ENCODE measurements at places on chromosomes 2 and 18.

DNA sequence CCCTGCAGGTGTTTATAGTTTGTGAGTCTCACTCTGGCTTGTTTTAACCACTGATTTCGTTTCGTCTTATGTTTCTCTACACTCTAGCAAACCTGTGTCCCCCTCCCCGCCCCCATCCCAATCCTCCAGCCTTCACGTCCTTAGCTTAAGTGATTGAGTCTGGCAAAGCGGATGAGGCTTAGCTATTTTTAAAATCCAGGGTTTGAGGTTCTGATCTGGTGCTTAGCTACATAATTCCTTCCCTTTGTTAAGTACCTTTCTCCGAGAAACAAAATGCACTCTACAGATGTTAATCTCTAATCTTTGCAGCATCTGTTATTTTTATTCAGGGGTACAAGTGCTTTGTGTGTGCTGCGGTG is 7.8 kb downstream of the AGAP1 start:
- DNase-seq, result no peak

DNA sequence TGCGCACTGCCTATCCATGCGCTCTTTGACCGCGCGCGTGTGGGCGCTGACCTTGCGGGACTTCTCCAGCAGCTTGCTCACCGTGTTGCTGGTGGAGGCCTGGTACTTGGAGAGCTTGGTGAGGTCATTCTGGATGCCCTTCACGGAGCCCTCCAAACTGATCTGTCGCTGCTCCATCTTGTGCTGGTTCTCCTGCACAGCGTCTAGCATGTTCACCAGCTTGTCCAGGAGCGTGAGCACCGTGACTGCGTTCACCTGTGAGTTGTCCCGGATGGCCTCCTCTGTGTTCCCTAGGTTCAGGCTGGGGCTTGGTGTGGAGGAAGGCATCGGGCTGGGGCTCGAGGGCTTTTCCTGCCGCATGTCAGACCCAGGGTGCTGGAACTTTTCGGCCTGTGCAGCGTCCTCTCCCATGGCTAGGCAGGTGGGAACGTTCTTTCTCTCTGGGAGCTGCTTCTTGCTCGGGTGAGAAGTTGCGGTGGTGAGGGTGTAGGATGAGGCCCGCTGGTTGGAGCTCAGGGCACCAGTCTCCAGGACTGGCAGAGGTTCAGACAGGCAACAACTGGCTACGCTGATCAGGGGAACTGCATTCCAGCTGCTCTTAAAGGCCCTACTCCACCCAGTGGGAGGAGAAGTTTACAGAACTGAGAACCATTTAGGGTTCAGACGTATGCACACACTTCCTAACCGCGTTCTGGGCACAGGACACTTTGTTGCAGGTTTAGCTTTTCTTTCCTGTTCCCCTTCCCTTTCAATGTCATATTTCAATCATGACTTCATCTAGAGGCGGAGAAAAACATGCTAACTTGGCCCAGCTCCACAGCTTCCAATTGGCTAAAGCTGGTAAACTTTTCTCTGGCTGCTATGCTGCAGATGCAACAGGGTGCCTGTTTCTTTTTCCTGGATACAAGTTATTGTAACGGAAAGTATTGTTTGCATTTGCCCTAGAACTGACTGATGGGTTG is at the start of gene CAVIN2:
CAVIN2 (minus strand) TSS at position 574 of the 962 bp plus-strand sequence; CDS start at position 411, 163 bp downstream.
- no peak for DNase-seq

DNA sequence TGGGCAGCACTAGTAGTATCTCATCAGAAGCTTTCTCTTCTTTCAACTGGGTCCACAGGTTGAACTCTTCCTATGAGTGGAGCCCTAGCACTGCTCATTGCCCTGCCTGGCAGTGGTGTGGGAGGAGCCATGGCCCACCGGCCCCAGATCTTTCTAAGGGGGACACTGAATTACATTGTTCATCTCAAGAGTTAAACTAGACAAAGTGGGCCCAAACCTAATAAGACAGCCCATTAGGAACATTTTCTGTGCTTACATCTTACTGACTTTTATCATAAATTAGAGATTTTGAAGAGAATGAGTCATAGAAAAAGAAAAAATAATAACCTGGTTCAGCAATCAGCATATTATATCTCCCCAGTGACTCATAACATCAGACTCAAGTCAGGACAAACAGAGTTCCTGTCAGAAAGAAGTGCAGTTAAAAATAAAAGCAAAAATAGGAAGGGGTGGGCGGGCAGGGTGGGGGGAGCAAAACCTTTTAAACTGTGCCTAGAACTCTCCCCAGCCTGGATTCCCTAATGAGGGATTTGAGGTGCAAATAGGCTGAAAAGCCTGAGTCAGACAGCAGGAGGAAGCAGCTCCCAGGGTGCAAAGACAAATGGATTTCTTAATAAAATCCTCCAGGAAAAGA is 161.6 kb upstream of the TRIB2 start:
- DNase-seq, result peak; percentile 16

DNA sequence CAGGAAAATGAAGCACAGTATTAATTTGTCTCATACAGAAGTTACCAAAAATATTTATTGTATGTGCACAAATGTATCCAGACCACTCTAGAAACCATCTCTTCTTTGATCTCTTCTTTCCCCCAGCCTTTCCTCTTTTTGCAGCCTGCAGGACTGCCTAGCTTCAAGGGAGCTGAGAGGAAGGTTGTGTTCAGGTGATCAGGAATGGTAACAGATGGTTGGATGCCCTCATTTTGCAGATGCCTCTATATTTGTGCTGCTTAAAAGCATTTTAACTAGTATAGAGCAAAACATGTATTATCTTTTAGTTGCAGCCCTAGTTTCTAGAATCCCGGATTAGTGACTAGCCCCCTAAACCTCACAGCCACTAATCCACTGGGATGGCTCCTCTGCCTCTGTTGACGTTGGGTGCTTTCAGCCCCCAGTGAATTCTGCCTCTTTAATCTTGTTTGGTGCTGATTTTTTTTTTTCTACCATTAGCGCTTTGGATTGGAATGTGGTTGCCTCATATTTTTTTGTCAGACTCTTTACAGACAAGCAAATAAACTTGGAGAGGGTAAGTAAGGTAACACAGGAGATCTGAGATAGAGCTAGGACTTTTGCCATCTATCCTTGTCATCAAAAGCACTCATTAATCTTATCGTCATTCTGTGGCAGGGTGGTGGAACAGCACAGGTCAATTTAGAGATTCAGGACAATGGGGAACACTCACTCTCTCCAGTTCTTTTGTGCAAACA is 103.8 kb upstream of the NDUFV2 start:
- DNase-seq, result no peak

GRCh38 chr2:132730611-132731010 is 60.6 kb upstream of the LYPD1 start:
- DNase-seq, result no peak

DNA sequence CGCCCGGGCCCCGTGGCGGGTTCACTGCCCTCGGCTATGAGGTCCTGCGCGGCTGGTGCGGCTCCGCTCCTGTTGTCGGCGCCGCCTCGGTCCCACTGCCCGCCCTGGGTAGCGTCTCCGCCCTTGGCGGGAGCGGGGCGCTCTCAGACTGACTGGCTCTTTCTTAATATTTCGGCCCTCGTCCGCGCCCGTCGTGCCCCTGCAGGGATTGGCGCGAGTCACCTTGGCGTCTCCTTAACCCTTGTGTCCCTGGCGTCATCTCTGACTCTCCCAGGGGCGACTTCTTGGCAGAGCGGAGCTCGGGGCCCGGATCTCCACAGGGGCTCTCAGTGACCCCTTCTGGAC is 1.3 kb downstream of the PTMA start:
- no peak for DNase-seq

DNA sequence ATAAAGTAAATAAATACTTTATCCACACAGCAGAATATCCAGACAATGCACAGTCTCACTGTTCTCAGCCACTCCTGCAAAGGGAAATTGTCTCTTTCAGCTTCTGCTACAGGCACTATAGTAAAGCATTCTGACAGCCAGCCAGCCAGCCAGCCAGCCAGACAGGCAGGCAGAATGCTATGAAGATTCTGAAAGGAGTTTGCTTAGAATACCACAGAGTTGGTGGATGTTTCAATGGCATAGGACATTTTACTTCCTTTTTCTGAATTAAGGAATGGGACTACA is 116.1 kb upstream of the CYP26B1 start:
- DNase-seq, result no peak

DNA sequence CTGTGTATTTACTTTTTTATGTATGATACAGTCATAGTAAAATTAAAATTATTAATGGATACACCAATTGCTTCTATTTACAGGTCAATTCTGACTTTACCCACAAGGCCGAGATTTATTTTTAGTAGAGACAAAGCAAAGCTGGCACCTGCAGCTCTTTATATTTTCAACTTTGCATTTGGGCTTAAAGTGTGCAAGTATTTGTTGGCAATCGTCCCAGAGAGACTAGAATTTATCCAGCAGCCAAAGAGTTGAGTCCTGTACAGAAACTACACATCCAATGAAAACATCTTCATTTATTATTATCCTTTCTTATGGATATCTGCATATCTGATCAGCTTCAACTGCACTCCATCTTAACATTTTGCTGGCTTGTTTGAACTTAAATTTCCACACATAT is 485.6 kb downstream of the SOX11 start:
- DNase-seq, result no peak

DNA sequence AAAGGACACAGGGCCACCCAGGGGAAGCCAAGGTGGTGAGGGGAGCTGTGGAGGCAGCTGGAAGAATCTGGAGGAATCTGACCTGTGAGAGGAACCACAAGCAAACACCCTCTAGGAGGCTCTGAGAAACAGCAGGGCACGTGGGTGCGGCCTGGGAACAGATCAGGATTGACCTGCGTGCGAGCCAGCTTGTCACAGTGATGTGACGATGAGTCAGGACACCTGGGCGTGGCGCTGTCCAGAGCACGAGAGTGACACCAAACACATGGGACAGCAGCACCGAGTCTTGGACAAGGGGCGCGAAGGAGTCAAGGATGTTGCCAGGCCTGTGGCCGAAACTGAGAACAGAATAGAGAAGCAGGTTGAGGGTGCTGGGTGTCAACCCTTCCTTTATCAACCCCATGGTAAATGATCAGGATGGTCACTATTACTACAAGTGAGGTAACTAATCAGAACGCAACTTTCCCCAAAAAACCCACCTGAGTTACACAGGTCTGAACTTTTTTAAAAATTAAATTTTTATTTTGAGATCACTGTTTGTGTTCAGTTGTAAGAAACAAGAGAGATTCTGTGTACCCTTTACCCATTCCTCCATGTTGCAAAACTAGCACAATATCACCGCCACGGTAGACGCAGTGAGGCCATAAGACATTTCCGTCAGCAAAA is 637 bp upstream of the SFT2D3 start:
- no peak for DNase-seq

GRCh38 chr2:229783108-229783721 is 68.9 kb upstream of the DNER start:
- DNase-seq, result no peak

- no peak for DNase-seq
Measured at GRCh38 chr2:84788498-84788897, 92.4 kb downstream of the TRABD2A start.

DNA sequence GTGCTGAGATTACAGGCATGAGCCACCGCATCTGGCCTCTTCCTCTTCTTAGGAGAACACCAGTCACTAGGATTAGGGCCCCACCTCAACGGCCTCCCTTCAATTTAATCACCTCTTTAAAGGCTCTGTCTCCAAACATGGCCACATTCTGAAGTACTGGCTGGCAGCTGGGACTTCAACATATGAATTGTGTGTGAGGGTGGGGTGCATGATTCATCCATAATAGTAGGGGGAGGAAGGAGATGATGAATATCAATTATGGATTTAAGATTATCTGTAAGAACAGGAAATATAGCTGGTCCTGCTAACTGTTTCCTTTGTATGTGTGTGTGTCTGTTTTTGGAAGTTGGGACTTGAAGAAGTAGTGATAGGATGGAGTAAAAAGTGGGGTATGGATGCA is 14.7 kb upstream of the EPG5 start:
- DNase-seq, result no peak

DNA sequence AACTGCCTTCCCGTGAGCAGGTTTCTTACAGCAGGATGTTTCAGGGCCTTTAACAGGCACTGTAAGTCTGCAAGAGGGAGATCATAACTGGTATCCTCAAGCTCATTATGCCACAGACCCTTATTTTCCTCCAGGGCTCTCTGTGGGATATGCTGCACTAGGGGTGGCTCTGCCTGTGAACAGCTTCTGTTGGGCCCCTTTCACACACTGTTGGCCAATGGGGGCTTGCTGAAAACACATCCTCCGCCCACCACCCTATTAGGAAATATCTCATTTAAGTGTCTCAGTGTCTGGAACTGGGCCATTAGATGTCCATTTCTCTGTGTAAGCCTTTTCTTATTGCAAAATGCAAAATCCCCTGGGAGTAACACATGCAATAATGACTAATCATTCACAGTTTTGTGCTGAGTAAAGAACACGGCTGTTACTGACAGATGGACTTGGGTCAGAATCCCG is 414.3 kb upstream of the HS6ST1 start:
- DNase-seq, result no peak

DNA sequence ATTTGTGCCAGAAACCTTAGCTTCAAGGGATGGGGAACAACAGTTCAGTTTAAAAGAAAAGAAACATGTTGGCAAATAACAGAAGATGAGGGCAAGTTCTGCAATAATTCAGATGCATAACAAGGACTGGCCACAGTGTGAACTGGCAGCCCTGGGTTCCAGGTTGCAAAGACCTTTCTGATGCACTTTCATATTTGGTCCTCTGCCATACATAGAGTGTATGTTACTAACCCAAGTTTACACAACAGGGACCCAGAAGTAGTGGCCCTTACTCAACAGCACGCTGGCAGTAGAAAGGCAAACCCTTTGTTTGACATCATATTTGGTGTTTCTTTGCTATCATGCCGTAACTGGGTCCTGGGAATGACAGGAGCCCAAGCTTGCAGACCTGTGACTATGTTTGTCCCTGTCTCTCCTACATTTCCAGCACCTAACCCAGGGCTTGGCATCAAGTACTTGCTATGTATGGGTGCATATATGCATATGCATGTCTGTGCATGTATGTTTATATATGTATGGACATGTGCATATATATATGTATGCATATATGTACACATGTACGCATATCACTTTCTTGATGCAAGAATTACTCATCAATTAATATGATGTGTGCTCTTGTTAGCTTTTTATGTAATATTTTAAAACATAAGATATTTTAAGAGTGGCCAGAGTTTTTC is 94.3 kb downstream of the MBP start:
- DNase-seq, result no peak

DNA sequence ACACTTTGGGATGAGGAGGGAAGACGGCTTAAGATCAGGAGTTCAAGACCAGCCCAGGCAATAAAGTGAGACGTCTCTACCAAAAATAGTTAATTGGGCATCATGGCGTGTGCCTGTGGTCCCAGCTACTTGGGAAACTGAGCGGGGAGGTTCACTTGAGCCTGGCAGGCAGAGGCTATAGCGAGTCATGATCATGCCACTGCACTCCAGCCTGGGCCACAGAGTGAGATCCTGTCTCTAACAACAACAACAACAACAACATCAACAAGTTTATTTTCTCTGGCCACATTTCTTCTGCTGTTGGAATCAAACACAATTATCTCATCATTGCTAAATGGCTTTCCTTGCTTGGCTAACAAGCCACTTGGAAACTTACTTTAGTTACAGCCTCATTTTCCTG is 13.4 kb downstream of the NIFK start:
- DNase-seq, result no peak

DNA sequence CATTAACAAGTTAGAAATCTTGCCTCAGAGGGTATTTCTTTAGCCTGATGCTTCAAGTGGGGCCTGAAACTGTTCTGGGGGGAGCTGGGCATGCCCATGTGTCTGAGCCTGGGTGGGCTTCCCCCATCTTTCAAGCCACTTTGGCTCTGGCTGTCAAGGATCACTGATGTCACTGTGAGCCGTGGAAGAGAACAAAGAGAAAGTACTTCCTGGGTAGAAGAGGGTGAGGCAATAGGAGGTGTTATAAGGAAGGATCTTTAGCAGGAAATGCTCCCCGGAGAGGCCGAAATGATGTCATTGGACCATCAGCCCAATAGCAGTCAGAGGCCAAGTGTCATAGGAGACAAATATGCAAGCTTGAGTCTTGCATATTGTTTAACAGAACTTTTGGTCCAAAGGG is 228.4 kb upstream of the MEX3C start:
- no peak for DNase-seq
